SHP77 treated with DMSO at 0.1 percent for 48 hours (cell line): ENCODE measurements at places on chromosomes 1 and 21.

DNA sequence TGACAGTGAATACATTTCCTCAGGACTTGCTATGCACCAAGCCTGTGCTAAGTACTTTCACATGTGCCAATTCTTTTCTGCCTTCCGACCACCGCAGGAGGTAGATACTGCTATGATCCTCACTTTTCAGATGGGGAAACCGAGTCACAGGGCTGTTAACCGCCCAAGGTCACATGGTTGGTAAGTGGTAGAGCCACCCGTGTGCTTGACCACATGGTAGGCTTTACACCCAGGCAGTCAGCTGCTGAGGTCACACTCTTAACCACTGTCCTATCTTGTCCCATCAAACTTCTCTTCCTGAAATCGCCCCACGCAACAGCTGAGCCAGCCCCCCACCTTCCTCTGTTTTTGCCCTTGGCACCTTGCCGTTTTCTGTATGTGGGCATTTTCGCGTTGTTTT is 31.0 kb upstream of the SDHB start:
- DNase-seq, result no peak

DNA sequence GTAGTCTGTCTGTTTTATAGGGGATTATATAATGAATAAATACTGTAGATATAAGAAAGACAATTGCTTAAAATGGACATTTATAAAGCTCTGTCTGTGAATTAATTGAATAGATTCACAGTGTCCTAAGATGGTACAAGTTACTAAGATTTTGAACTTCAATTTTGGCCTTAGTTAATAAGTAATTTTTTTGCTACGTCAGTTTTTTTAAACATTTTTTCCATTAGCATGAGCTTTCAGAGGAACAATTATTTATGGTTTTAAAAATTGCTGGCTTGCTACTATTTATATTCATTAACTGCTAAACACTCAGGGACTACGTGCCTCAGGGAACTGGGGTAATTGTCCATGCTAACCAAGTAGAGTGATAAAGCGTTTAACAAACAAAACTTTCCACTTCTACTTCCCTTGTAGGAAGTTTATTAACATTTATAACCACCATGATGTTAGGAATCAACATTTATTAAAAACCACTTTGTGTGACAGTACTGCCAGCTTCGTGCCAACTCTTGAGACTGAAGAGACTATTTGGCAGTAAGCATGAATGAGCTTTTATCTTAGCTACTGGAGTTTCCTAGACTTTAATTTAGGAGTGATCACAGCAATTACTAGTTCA is 65.4 kb upstream of the PTGS2 start:
- DNase-seq, result no peak

DNA sequence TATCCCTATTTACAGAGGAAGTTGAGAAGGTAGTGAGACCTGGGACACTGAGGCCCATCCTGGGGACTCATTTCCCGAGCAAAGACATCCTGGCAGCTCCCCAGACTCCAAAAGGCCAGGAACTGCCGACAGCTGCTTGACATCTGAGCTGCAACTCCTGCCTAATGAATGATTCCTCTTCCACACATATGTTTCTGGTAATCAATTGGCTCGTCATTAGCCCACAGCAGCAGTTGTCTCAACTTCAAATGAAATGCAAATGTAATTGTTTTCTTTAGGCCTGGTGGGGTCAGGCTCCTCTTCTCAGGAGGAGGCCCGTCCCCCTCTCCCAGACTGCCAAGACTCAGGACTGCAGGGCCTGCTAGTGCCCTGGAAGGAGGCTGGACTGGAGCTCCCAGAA is 61.8 kb upstream of the DISP3 start:
- DNase-seq, result no peak

GRCh38 chr1:107840725-107841124 is 124.3 kb downstream of the VAV3 start:
- no peak for DNase-seq

GRCh38 chr1:109229531-109230127 is 15.9 kb downstream of the SARS1 start:
- DNase-seq, result no peak

- no peak for DNase-seq
Measured at GRCh38 chr1:111988377-111988742, 1.1 kb downstream of the KCND3 start.

DNA sequence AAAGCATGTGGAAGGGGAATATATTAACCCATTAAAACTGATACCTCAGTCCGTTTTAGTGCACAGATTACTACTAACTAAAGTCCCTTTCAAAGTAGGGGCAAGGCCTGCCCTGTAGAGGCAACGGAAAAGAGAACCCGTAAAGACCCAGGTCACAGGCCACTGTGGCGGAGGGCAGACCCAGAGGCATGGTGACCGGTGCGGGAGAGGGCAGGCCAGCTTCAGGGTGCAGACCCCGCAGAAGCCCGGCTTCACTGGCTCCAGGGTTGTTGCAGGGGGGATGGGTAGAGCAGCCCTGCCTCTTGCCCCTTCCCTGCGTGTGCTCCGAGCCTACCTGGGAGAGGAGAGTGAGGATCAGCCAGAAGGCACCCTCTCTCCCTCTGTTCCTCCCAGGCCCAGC is 17.7 kb downstream of the CNTN2 start:
- no peak for DNase-seq

DNA sequence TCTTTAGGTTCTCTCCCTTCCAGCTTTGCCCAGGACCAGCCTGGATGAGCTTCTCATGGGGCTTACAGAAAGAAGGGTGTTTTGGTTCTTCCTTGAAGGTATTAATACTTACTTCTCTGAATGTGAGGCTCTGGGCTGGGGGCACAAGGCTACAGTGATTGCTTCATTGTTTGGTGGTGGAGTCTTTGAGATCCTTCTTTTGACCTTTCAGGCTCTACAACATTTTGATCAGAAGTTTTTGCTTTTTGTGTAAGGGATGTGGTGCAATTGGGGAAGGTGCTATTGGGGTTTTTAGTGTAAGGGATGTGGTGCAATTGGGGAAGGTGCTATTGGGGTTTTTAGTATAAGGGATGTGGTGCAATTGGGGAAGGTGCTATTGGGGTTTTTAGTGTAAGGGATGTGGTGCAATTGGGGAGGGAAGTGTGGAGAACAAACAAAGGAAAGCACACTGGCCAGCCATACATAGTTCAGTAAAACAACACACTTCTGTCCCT is 103.6 kb upstream of the IVNS1ABP start:
- no peak for DNase-seq

DNA sequence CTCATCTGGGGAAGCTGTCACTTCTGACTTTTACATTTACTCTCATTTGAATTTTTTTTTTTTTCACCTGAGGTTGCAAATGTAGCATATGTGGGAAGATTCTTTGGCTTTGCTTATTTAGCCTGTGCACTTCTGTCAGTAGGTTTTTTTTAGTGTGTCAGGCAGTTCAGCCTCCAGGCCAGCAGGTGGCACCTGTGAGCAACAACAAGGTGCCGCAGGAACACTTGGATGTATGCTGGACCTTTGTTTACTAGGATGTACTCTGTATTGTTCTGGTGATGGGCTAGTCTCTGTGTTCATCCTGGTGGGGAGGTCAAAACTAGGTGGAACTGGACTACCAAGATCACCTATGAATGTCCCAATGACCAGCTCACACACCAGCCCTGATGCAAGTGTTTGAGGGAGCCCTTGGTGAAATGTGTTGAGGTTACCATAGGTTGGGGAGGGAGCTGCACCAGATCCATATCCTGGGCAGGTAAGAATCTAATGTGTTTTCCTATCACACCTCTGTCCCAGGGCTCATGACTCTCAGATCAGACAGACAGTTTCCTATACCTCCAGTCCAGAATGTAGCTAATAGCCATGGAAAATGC is 618.2 kb downstream of the BRINP3 start:
- DNase-seq, result no peak

- no peak for DNase-seq
Measured at GRCh38 chr1:31241321-31241720, 1.6 kb upstream of the NKAIN1 start.

GRCh38 chr1:198408716-198409115 is 131.8 kb downstream of the ATP6V1G3 start:
- no peak for DNase-seq

DNA sequence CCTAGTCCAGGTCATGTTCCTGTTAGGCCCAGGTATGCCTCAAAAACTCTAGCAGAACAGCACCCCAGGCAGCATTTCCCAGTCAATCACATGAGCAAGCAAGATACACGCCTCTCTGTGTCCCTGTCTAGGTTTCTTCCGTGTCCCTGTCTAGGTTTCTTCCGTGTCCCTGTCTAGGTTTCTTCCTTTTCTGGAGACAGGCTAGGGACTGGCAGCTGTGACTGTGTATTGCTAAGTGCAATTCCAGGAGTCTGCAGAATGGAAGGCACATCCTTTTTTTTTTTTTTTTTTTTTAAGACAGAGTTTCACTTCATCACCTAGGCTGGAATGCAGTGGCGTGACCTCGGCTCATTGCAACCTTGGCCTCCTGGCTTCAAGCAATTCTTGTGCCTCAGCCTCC is 77.6 kb downstream of the SETD4 start:
- no peak for DNase-seq

DNA sequence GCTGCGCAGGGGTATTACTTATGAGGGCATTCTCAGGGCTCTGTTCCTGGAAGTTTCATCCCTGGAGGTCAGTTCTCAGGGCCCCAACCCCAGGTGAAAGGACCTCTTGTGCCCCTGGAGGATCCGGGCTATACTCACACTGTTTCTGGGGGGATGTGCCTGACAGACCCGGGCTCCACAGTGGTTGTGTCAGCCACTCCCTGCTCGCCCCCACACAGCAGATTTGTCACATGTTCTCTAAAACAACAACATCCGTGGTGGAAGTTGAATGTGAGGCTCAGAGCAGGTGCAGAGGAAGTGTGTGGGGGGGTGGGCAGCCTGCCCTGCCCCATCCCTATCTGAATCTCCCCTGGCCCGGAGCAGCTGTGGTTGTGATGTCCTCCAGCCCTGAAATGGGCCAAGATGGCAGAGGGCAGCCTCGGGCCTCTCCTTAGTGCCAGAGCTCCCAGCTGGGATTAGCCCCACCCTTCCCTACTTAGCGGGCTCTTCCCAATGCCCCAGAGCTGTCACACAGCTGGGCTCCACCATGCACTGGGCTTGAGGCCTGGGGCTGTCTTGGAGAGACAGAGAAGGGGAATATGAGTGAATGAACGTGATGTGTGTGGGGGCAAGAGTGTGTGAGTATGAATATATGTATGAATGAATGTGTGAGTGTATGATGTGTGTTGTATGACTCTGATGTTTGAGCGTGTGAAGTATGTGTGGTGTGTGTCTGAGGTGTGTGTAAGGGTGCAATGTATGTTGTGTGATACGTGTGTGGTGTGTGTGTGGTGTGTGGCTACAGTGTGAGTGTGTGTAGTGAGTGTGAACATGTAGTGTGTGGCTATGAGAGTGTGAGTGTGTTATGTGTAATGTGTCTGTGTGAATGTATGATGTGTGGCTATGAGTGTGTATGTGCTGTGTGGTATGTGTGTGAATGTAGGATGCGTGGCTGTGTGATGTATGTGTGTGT is 1.5 kb upstream of the FCMR start:
- DNase-seq, result no peak

GRCh38 chr1:50521703-50522102 is 98.5 kb upstream of the DMRTA2 start:
- no peak for DNase-seq

- DNase-seq, result no peak
Measured at GRCh38 chr1:79530476-79530875, 523.9 kb upstream of the ADGRL4 start.

- no peak for DNase-seq
Measured at GRCh38 chr1:175090780-175091179, 23.1 kb downstream of the TNN start.

GRCh38 chr1:143666851-143667250 is 304.9 kb downstream of the FAM72C start:
- DNase-seq, result no peak

- no peak for DNase-seq
Measured at GRCh38 chr1:194442901-194443575, 1256.6 kb upstream of the B3GALT2 start.

- DNase-seq, result no peak
Measured at GRCh38 chr1:202233171-202233570, 39.6 kb downstream of the LGR6 start.

GRCh38 chr1:101496109-101496508 is 259.3 kb downstream of the S1PR1 start:
- no peak for DNase-seq

DNA sequence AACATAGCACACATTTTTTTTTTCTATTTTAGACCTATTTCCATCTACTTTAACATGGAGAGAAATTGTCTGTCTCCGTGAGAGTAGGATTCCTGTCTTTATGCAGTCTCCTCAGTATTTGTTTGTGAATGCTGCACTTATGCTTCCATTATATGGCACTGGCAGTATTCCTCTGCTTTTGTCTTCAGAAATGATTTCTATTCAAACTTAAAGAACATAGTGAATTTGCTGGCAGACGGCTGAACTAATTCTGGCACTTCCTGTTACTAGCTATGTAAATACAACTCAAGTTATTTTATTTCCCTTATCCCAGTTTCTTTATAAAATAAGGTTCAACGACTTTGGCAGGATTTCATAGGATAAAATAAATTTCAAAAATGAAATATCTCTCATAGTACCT is 45.3 kb downstream of the KCTD3 start:
- DNase-seq, result no peak

GRCh38 chr1:64744492-64745180 is at the start of gene RAVER2:
Gene RAVER2 (plus strand): TSS chr1:64745075. CDS start chr1:64745173, 98 bp downstream.
- DNase-seq, result peak; percentile 60

DNA sequence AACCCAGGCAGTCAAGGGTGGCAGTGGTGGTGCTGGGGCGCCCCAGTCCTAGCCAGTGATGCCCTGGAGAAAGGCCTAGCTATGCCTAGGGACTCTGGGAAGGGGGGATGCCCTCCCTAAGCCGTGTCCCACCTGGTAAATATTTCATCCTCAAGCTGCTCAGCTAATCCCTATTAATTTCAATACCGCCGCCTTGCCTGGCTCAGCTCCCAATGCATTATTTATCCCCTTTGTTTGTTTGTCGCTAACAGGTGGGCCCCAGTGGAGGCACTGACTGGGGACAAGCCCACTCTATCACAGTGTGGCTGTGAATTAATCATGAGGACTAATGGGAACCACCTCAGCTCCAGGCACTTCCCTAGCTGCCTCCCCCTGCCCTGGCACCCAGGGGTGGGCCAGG is 22.5 kb downstream of the DMAP1 start:
- no peak for DNase-seq

DNA sequence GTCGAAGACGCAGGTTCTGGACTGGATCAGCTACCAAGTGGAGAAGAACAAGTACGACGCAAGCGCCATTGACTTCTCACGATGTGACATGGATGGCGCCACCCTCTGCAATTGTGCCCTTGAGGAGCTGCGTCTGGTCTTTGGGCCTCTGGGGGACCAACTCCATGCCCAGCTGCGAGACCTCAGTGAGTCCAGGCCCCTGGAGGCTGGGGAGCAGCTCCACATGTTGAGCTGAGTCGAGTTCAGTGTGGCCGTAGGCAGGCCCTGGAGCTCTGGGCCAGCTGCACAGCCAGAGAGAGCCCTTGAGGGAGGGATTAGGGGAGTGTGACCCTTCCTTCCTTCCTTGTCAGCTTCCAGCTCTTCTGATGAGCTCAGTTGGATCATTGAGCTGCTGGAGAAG is 1.6 kb downstream of the ELF3 start:
- no peak for DNase-seq

DNA sequence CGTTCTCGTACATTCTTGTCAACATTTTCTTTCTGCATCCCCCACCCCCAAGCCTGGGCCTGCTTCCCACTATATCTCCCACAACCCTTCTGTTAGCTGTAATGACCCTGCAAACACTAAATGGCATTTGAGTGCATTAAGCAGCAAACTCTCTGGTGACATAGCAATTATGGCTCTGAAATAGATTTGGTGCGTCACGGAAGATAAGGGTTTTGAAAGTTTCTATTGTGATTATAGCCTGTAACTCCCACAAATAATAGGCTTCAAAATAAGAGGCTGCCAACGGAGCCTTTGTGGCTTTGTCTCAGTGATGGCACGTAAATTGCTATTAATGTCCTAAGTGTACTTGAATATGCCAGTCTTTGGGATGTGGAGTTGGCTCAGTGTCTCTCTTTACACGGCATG is 277.6 kb downstream of the PBX1 start:
- no peak for DNase-seq
